ENCODE measurements at places on chromosomes 5 and 9.

DNA sequence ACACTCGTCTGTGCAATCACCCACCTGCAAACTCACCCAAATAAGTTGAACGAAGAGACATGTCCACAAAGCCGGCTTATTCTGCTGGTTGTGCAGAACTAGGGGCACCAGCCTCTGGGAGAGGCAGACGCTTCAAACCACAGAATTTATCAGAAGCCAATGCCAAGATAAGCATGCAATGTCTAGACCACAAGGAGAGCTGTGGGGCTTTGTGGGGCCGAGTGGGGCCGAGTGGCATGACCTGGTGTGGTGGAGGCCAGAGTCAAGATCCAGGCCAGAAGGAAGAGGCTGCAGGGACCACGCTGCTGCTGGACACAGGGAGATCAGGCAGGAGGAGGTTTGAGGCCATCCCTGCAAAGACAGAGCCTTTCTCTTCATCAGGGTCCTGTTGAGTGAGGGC lies 259.0 kb downstream of the IRX2 start:
- no peak for DNase-seq

DNA sequence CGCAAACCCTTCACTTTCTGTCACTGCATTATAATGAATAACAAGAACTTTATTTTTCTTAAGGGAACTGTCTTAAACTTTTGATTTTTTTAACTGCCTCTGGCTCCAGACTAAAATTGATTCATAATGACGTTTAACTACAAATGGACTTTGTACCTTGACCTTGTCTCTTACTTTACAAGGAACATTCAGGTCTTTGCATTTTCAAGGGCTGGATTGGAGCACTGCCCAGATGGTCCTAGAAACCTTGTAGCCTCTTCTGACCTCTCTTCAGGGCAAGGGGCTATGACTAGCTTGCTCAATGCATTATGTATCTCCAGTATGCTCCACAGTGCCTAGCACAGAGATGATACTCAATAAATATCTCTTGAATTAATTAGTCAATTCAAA lies 612.6 kb upstream of the CLINT1 start:
- no peak for DNase-seq

DNA sequence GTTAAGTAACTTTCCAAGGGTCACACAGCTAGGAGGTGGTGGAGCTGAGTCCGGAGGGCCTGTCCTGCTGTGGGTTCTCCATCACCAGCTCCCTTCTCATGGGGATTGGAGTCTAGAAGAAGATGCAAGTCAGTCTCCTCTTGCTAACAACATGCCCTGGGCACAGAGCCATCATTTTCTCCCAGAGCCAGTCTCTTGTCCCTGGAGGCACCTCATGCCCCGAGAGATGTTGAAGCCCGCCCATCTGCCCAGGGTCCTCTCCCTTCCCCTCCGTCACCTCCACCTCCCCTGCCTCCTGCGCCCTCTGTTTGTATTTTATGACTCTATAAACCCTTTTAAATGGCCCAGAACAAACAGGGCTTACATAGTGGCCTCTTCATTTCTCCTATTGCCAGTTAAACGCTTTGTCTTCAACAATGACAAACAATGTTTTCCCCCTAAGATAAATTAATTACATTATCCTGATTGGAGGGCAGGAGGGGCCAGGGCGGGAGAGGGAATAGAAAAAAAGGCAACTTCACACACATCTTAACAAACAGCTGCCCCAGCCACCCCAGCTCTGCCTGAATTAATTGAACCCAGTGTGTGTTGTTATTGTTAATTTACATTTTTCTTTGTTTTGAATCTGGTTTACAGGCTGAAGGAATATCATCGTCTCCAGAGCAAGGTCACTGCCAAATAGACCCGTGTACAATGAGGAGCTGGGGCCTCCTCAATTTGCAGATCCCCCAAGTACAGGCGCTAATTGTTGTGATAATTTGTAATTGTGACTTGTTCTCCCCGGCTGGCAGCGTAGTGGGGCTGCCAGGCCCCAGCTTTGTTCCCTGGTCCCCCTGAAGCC lies 55.8 kb downstream of the ASS1 start:
- DNase-seq: no peak

DNA sequence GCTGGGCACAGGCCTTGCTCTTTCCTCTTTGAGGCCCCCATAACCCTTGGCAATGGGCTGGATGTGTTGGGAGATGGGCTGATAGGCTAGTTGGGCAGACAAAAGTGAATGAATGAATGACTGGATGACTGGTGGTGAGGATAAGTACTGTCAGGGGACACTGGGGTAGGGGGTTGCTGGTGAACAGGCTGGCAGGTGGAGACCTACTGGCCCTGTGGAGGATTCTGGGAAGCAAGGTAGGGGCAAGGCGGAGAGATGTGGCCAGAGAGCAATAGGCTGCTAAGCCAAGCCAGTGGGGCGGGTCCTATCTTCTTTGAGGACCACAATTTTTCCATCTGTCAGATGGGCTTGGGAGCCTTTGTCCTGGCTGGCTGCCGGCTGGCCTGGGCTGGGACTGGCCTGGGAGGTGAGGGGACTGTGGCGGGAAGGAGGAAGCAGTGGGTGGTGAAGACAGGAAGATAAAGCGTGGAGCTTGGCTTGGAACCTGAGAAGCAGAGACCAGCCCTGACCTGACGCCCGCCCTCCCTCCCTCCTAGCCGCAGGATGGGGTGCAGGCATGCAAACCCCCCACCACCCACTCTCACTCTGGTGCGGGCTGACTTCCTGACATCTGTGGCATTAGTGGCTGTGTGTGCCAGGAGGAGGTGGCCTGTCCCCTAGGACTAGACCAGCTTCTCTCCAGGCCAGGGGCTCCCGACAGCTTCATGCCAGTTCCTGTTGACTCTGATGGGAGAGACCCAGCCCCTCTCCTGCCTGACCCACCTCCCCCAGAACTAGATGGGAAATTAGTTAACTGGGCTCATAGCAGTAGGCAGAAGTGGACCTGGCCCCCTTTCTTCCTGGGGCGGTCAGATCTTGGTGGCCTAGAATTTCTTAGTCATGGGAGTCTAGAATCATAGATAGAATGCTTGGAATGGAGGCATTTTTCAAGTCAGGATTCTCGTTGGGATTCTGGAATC lies 9.5 kb downstream of the CXXC5 start:
- no peak for DNase-seq

- peak; percentile 71 for DNase-seq
Measured at GRCh38 chr5:141969783-141970771, 1.2 kb downstream of the RNF14 start.

- no peak for DNase-seq
Measured at GRCh38 chr9:135847833-135848232, 59.5 kb downstream of the CAMSAP1 start.

DNA sequence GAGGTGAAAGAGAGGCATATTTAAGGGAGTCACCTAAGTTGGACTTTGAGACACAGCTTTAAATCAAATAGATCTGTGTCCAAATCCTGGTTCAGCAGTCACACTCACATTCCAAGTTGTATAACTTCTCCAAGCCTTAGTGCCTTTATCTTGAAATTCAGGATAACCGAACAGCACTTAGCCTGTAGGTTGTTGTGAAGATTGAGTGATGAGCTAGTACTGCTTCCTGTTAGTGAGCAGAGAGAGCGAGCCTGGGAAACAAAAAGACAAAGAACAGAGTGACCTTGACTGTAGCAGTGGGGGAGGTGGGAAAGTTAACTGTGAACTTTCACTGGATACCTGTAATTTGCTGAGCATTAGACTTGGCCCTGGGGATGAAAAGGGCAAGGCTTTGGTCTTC lies 22.4 kb downstream of the MAML1 start:
- DNase-seq: no peak
